Activated CD4-positive, alpha-beta T cell treated with anti-CD3 and anti-CD28 coated beads, Interleukin-2, amount 50 U/mL, for 24 hours (primary cell): ENCODE measurements at places on chromosomes 7 and 10.

DNA sequence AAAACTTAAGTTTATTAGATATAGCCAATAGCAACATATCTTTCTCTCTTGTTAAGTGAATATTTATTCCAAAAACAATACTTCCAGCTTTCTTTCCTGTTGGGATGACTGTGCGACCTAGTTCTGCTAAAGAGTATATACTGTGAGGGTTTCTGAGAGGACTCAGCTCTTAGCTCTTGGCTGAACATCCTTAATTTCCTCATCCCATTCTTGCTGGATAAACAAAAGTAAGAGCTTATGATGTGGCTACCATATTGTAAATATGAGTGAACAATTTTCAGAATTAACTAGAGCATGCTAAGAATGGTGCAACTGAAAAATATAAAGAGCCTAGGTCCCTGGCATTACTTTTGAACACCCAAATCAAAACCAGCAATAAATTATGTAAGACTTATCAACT lies 279.5 kb upstream of the GNAI1 start:
- no peak for DNase-seq

DNA sequence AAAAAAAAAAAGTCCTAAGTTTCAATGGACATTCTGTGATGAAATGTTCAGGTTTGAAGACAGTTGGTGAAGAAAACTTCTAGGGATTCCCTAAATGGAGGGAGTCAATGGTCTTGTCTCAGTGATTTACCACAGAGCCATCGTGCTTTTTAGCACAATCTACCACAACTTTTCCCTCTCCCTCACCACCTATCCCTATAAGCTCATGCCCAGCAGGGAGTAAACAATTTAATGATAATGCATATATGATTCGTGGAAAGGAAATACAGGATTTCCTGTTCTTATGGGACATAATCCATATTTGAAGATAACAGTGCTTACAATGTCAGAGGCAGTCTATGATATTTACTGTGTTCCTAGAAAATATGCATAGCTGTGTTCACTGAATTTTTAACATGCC lies 38.4 kb upstream of the CD36 start:
- no peak for DNase-seq

DNA sequence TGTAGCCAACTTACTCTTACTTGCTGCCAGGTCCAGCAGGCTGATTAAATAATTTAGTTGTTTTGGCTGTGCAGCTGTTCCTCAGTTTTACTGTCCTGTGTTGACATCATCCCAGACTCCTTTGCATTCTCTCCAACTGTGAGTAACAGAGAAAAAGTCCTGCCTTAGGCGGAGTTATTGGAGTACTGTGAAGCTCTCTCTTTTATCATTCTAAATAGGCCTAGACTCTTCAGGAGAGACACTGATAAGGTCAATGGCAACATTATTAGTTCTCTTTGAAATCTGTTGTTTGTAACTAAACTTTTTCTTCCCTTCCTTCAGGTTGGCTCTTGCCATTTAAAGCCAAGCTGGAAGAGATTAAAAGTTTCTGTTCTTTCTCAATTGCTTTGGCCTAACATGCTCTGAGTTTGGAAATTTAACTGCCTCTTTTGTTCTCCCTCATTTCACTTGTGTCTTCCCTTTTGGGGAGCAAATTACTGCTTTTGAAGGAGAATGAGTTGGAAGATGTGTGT lies 215.7 kb upstream of the CSTF2T start:
- DNase-seq, result no peak

DNA sequence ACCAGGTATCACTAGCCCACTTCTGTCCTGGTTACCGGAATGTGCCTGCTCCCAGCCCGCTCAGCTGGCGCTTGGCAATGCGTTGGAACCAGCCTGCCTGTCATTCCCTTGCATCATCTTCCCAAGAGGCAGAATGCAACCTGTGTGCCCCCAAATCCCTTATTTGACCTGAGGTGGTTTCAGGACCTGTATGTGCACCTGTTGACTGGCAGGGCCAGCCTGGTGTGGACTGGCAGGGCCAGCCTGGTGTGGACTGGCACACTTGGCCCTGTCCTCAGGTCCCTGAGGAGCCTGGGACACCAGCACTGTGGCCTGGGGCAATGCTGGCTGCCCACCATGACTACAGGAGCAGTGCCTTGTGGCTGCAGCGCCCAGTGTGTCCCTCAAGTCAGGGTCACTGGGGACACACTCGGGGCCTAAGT lies 38.2 kb downstream of the ZNF467 start:
- DNase-seq, result no peak

DNA sequence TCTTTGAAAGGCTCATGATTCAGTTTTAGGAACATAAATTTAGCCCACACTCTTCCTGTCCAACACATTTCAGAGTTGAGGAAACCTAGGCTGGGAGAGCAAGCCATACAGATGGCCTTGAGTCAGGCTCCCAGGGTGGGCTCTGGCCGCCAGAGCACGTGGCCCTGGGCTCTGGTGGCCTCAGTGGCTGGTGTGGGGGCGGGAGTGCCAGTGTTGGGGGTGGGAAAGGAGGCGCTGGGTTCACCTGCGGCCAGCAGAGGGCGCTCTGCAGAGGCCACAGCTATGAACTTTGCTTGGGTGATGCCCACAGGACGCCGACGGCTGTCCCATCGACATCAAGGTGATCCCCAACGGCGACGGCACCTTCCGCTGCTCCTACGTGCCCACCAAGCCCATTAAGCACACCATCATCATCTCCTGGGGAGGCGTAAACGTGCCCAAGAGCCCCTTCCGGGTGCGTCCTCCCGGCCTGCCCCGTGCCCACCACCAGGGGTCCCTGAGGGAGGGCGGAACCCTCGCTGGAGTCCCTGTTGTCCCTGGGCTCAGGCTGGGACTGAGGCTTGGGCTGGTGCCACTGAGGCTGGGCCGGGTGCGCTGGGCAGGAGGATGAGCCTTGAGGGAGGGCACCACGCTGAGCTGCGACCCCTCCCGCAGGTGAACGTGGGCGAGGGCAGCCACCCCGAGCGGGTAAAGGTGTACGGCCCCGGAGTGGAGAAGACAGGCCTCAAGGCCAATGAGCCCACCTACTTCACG lies 11.9 kb downstream of the FLNC start:
- no peak for DNase-seq

DNA sequence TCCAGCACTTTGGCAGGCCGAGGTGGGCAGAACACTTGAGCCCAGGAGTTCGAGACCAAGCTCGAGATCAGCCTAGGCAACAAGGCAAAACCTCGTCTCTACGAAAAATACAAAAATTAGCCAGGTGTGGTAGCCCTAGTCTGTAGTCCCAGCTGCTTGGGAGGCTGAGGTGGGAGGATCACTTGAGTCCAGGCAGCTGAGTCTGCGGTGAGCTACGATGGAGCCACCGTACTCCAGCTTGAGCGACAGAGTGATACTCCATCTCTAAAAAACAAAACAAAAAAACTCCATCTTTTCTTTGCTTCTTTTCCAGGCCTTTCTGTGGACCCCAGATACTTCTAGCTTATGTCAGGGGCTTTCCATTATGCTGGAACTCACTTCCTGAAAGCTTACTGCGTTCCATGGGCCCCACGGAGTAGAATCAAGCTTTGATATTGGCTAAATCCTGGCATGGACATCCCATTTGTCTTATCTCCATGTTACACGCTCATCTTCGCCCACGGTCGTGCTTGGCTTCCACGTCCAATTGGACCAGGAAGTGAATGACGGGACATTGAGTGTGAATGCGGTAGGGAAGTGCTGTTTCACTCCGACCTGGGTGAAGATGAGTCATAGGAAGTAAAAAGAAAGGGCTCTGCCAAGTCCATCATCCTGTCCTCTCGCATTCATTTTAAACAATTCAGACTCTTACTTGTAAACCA lies 45.7 kb downstream of the FAM171A1 start:
- no peak for DNase-seq

DNA sequence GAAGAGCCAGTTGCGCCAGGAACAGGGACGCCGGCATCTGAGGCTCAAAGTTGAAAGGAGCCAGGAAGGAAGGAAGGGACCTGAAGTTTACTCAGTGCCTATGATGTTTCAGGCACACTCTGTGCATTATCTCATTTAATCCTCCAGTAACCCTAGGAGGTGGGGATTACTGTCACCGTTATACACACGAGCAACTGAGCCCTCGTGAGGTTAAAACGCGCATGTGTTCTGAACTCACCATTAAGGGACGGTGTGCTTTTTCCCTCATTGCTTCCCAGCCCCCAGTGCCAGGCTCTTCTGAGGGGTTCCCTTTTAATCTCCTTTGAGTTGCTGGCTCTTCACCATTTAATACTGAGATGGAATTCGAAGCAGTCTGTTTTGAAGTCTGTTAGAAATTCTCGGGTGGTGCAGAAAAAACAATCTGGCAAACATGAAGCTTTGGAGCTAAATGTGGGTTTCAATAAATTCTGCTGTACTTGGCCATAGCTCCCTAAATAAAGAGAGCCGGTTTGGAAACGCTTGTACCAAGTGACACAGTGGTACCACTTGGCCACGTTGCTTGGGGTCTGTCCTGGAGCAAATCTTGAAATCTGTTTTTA lies 102.2 kb downstream of the TAX1BP1 start:
- DNase-seq, result no peak

- no peak for DNase-seq
These were observed 269.9 kb upstream of the PITRM1 start for GRCh38 chr10:3442451-3442990.

DNA sequence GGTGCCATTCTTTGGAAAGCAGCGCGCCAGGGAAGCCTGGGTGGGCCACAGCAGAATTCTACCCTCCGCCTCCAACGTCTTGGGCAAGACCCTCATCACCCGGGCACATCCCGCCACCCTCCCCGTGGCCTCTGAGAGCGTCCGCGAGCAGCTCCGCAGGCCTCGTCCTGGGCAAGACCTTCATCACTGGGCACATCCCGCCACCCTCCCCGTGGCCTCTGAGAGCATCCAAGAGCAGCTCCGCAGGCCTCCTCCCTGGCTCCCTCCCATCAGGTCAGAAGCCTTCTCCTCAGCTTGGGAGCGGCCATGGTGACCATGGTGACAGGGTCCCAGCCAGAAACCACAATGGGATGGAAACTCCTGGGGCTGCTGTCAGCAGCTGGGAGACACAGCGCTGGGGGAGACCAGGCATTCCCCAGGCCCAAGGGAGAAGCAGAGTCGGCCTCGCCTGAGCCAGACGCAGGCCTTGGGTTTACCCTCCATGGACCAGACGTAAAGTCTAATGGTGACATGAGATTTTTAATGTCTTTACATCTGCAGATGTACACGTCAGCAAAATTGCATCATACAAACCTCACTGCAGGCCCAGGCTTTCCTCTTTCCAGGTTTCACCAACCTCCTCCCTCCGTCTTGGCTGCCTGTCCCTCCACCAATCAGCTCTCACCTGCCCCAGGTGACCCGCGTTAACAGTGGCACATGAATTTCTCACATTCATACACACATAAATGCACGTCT lies 55.1 kb upstream of the PPP2R2D start:
- no peak for DNase-seq

GRCh38 chr7:36623247-36623646 lies 101.0 kb downstream of the AOAH start:
- no peak for DNase-seq

- DNase-seq, result no peak
These were observed 10.2 kb upstream of the SEC61G start for GRCh38 chr7:54769203-54769602.

DNA sequence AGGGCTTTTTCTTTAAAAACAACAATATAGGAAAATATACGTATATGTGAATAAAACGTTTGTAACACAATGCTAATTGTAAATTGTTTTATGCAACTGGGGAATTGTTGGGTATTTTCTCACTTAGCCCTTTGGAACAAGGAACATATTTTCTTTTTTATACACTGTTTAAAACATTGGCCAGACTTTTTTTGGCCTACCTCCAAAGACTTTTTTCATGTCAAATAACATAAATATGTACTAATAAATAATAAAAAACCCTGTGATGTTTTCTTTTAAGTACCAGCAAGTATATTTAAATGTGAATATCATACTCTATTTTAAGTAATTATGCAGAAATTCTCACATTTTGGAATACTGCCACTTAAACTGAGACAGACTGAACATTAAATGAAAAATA lies 15.7 kb downstream of the TMEM106B start:
- no peak for DNase-seq

GRCh38 chr7:29369909-29370488 lies 175.4 kb downstream of the CHN2 start:
- no peak for DNase-seq

DNA sequence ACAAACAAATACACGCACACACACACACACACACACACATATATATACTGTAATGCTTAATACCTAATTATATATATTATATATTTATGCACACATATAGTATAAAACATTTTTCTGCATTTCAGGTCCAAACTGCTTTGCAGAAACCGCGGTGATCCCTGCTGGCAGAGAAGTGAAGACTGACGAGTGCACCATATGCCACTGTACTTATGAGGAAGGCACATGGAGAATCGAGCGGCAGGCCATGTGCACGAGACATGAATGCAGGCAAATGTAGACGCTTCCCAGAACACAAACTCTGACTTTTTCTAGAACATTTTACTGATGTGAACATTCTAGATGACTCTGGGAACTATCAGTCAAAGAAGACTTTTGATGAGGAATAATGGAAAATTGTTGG lies 138.5 kb downstream of the VWC2 start:
- no peak for DNase-seq

GRCh38 chr7:4631380-4632179 lies 50.5 kb upstream of the FOXK1 start:
- DNase-seq, result no peak

GRCh38 chr10:8079126-8079525 lies 24.6 kb downstream of the GATA3 start:
- DNase-seq, result no peak

- DNase-seq, result no peak
These were observed 178.7 kb upstream of the PODXL start for GRCh38 chr7:131735101-131735500.

DNA sequence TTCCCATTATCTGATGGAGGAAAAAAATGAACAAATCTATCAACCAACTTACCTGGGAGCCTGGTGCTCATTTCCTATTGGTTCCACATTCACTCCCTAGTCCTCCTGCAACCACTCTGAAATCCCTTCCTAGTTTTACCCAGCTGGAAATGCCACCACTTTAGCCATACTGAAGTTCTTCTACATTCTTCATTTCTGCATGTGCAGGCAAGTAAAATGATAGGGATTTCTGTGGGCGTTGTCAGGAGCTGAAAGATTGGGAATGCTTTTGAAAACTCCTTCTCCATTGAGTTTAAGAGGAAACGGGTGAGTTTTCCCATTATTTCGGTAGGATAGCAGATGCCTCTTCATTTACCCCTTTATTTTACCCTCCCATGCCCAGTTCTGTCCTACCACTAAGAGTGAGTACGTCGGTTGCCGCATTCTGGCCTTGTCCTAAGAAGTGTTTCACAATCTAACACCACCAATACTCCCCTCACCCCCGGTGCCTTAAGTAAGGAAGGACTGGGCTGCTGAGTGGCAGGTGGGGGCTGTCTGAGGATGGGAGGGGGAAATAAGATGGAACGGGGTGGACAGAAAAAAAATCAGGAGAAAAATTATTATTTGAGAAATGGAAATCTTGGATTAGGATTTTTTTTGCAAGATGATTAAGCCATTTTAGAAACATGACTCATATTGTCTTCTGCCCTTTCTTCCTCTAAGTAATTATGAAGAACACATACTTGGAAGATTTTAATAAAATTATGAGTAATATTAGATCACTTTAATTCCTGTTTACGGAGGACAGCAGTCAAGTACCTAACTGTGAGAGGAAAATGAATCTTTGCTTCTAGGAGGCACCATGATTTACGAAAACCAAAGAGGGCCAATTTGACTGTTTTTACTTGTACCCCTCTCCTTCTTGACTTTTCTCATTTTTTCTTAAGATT lies 13.2 kb upstream of the TAS2R60 start:
- no peak for DNase-seq

GRCh38 chr10:110192552-110192951 lies 14.9 kb upstream of the MXI1 start:
- DNase-seq, result no peak
